ENCODE measurements at places on chromosomes 11 and 22.

- DNase-seq: no peak
Observed at GRCh38 chr11:130308059-130308458, 6.7 kb downstream of the ZBTB44 start.

GRCh38 chr11:133790995-133791394, 54.3 kb downstream of the SPATA19 start:
- DNase-seq: no peak

GRCh38 chr22:19761725-19762567, 1.4 kb downstream of the TBX1 start:
- no peak for DNase-seq

GRCh38 chr11:19218786-19219460, 17.1 kb upstream of the CSRP3 start:
- no peak for DNase-seq

GRCh38 chr11:44957776-44958564, 7.3 kb upstream of the TP53I11 start:
- no peak for DNase-seq

DNA sequence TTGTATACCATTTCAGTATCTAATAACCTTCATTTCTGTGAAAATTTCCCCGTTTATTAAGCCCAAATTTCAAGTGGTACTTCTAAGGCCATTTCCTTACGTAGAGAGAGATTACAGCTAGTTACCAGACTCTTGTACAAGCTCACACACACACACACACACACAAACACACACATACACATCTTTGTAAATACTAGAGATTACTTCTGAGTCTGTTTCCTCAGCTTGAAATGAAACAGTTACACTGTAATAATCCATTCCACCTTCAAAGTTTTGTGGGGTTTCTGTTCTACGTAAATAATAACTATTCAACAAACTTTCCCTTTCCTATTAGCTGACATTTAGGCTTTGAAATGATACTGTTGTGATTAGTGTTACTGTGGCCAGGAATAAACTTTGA, 6.2 kb downstream of the POGLUT3 start:
- no peak for DNase-seq

DNA sequence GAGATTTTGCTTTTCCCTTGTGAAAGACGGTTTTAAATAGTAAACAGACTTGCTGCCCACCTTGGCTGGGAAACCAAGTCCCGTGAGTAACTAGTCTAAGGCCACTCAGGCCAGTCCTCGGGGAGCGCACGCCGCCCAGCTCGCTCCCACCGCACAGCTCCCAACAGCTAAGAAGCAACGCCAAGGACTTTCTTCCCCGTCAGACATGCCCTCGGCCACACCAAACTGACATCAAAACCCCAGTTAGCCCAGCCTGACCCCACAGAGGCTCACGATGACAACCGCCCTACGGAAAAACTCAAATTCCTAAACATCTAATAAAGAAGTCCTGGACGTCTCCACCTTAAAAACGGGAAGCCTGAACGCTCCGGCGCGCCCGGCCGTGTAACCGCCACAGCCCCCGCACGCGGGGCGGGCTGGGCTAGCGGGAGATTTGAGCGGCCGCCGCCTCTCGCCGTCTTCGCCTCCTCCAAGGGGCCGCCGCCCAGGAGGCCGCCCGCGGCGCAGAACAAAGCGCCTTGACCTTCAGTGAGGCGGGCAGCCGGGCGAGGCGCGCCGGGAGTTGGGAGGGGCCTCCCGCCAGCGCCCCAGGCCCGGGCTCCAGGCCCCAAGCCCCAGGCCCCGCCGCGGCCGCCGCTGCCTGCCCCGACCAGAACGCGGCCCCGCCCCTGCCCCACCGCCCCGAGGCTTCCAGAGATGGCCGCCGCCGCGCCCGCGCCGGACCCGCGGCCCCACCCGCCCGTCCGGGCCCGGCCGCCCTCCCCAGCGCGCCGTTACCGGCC, 486 bp downstream of the NAP1L4 start:
- no peak for DNase-seq

DNA sequence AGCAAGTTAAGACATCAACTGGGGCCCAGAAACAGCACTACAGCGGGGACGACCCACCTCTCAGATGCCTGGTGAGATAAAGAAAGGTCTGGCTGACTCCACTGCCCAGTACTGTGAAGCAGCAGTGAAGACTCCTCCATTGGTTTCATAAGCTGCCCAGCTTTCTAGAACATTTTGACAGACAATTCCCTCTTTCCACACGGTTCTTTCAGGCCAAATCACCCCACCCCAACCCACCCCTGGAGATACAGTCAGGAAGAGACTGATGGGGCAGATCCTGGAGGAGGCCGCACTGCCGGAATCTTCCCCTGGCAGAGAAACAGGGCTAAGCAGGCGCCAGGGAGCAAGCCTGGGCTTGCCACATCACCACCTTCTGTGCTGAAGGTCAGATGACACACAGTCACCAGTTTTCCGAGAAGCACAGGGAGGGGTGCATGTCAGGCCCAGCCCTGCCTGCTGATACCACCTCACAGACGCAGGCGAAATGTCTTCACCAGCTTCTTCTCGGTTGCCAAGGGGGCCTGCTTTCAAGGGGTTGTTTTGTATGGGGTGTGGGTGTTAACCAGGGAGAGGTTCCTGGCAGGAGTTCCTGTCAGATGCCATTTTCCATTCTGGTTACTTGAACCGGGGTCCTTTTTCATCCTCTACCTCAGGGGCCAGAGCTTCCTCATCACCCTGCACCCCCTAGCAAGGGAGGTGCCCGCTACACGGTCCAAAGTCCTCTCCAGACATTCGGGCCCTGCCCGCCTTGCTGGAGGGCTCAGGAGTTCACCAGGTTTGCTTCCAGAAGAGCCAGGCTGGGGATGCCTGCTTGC, 1.4 kb upstream of the NEAT1 start:
- DNase-seq: peak; percentile 97

Measured in thoracic aorta (tissue), 2 donors.